PC-9 (cell line): ENCODE measurements at places on chromosomes 11 and 22.

DNA sequence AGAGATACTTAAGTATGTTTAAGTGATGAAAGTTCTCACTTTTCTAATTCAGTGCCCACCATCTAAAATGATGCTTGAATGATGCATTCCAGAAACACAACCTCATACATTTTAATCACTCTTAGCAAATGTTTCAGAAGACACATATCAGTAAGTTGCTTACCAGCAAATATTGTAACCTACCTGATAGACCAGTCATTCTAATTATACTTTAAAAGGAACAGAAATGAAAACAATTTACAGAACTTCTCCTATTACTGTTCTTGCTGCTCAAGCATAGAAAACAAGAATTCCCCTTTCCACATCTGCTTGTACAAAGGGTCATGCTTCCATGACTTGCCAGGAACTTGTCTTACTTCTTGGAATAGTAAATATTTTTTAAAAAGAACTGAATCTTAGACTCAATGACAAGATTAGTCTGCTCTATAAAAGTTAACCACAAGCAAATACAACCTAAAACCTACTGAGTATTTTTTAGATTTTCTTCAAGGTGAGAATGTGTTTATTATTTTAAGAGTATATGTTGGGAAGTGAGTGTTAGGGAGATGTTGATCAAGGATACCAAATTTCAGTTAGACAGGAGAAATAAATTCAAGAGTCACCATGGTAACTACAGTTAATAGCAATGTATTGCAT is 82.0 kb upstream of the SC5D start:
- DNase-seq, result no peak

GRCh38 chr11:95661162-95661561 is 128.4 kb downstream of the FAM76B start:
- no peak for DNase-seq

DNA sequence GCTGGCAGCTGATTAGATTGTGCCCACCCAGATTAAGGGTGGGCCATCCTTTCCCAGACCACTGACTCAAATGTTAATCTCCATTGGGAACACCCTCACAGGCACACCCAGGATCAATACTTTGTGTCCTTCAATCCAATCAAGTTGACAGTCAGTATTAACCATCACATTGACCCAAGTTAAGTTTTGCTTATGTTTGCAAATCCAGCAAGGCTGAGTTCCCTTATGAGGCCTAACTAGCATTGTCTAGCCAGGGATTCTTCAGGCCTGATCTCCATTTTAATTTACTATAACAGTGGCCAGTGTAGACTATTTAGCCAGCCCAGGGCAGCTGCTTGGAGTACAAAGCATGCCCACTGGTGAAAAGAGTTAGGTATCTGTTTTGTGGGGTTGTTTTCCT is 2.3 kb upstream of the KCTD14 start:
- DNase-seq, result no peak

- DNase-seq, result no peak
Measured at GRCh38 chr11:43697679-43698078, 17.1 kb downstream of the HSD17B12 start.

DNA sequence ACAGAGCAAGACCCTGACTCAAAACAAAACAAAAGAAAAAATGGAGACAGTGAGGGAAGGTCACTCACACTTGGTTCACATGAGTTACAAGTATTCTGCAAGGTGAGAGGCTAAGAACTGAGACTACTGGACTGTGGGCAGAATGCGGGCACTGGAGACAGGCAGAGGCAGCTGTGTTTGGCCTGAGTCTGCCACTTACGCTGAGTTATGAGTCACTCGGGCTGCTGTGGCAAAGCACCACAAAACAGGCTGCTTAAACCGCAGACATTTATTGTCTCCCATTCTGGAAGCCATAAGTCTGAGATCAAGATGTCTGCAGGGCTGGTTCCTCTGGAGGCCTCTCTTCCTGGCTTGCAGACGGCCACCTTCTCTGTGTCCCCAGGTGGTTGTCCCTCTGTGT is 122.8 kb downstream of the SHANK2 start:
- DNase-seq, result no peak

- no peak for DNase-seq
Measured at GRCh38 chr11:30560206-30561106, 25.7 kb downstream of the MPPED2 start.

GRCh38 chr11:84194696-84195095 is 908.5 kb upstream of the CCDC90B start:
- no peak for DNase-seq

DNA sequence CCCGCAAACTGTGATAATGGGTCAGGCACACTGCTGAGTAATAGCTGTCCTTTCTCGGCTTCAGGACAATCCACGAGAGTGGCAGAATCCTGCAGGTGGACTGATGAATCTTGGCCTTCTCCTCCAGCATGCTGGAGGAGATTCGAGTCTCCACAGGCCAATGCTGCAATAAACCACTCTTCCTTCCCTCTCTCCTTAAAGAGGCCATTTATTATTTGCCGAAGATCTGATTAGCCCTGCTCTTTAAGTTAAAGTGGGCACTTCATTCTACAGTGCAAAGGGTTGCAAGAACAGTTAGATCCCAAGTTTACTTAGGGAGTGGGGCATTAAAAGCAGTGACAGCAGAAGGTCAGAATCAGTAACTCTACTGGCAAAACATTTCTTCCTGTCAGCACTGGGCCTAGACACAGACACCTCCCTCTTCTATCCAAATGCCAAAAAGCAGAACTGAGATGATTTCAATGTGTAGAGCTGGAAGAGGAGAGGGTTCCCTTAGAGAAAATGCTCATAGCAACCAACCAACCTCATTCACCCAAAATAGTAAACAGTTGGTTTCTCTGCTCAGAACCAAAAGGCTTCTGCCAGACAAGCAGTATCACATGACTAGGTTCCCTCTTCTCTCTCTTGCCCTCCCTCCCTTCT is 121.7 kb downstream of the SGSM3 start:
- DNase-seq, result no peak

GRCh38 chr11:125494561-125494960 is 1.5 kb downstream of the FEZ1 start:
- no peak for DNase-seq

- DNase-seq, result no peak
Measured at GRCh38 chr11:35155677-35156076, 16.7 kb downstream of the CD44 start.

DNA sequence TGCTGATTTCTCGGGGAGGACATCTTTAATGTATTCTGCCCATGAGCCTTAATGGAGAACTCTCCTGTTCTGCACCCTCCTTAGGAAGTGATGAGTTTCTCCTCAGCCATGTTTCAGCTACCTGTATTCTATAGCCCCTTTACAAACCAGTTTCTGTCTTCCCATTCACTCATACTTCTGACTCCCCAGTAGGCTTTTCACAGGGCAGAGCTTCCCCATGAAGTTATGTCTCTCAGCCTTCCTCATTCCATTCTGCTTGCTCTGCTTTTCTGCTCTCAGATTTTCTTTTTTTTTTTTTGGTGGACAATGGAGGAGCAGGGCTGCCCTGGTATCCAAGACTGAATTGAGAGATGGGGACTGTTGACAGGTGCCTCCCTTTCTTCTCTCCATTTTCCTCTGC is 4.3 kb upstream of the OR52R1 start:
- no peak for DNase-seq

- no peak for DNase-seq
Measured at GRCh38 chr11:46667043-46667481, 33.4 kb downstream of the ARHGAP1 start.

- peak; percentile 50 for DNase-seq
Measured at GRCh38 chr22:50581950-50582492, 628 bp downstream of the CHKB start.

- DNase-seq, result no peak
Measured at GRCh38 chr11:89612096-89612495, 98.0 kb upstream of the TRIM77 start.

DNA sequence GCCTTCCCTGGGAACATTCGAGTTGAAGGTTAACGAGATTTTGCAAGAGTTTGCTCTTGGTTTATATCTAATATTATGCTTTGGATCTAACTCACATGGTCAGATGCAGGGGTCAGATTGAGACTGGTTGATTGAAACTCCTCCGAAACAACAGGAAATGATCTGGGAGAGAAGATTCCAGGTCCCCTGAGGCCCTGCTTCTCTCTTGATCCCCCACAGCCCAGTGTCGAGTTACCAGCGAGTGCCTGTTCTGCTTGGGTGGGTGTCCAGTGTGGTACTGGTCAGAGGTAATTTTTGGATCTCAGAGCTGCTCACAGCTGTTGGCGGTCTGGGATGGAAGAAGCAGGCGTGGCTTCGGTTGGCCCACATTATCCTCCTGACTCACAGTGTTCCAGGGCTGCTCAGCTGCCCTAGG is 9.2 kb downstream of the FBLN1 start:
- no peak for DNase-seq

DNA sequence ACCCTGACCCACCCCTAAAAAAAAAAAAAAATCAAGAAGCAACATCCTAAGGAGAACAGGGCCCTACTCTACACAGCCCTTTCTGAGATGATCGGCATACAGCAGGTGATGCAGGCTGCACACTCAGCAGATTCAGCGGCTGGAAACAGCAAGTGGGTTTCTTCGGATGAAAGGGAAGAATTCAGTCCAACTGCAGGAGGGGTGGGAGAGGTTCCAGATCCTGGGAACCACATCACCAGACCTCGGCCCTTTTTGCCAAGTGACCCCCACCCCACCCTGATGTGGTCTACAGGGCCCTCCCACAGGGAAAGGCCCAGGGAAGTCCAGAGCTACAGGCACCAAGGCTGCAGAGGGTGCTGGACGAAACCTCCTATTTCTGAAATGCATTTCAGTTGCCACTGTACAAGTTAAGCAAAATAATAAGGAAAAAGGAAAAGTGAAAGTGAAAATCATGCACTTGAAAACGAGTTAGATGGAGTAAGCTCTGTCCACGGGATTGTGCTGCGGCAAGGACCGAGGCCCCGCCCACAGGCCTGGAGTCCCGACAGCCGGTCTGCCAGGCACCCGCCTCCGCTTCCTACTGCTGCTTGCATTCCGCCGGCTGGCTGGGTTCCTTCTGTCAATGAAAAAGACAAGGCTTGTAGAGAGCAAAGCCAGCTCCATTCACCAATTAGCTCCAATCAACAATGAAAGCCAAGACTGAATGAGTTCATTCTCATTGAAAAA is 16.0 kb upstream of the PHLDA2 start:
- DNase-seq, result no peak

GRCh38 chr11:68498903-68499883 is 38.6 kb downstream of the PPP6R3 start:
- DNase-seq, result no peak

DNA sequence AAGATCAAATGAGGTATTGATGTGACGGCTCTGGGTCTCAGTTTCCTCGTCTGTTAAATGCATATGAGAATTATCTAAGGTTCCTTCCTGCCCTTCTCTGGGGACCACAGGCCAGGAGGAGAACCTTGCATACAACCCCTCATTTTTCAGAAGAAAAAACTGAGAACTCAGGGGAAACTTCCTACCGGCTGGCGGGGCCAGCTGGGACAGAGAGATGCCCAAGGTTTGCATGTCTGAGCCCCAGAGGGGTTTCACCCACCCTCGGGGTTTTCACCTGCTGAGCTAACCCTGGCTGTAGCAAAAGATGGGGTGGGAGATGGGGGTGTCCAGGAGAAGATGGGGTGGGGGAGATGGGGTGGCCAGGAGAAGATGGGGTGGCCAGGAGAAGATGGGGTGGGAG is 4.3 kb downstream of the TNFRSF13C start:
- DNase-seq, result no peak

DNA sequence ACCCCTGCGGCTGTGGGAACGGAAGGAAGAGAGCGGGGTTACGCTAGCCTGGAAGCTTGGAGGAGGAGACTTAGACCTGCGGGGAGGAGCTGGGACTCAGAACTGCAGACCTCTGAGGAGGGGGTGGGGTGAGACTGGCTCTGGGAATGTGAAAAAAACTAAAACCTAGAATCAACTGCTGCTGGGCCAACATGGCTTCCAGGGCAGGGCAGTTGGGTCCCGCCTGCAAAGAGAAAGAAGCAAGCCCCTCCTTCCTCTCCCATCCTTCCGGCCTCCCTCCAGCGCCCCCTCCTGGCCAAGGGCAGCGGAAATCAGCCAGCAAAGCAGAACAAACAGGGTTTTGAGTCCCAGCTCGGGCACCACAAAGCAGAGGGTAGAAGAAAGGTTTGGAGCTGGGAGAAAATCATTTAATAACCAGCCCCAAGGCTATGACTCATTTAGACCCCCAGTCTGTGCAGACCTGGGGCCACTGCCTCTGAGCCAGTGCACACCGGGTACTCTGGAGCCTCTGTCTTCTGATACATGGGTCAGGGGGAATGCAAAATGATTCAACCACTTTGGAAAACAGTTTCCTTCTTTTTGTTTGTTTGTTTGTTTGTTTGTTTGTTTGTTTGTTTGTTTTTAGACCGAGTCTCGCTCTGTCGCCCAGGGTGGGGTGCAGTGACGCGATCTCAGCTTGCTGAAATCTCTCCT is 7.3 kb upstream of the NCF4 start:
- DNase-seq, result peak; percentile 66

GRCh38 chr11:73273222-73273895 is 1.2 kb downstream of the P2RY6 start:
- no peak for DNase-seq

GRCh38 chr11:121767433-121767832 is 314.7 kb upstream of the SORL1-AS1 start:
- no peak for DNase-seq
